AG20443 (cell line): ENCODE measurements at places on chromosomes 3 and 15.

- no peak for DNase-seq
Measured at GRCh38 chr3:32229565-32229964, 8.9 kb upstream of the CMTM8 start.

DNA sequence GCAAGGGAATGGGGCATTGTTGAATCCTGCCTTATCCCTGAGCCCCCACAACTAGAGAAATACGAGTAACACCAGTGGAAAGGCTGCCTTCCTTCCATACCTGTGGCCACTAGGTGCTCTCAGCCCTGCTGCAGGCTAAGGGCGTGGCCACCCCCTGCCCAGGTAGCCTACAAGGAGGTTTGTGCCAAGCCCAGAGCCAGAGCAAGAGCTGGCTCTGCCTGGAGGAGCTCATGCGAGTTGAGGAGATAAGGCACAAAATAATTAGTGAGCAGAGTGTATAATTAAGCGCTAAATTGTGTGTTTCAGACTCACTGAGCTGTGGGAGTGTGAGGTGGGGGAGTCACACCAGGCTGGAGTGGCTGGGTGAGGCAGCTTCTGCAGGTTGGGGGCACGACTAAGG, 49.2 kb downstream of the TPRA1 start:
- DNase-seq, result no peak

DNA sequence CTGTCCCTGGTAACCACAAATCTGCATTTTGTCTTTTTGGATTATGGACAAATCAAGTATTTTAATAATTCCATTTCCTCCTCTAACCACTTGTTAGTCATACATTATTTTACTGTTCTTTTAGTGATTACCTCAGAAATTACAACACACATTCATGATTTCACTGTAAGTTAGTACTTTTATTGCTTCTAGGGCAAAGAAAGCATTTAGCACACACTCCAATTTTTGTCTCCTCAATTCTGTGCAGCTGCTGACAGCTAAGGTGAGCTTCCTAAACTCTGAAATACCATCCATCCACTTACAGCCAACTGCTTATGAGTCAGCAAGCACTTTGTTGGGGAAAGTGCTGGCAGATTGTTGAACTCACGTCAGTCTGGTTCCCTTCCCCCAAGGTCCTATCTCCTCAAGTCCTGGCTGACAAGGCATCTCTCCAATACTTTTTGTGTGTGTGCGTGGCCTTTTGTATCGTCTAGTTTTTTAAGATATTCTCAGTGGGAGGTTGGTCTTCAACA, 49.4 kb upstream of the TNFAIP8L3 start:
- peak; percentile 47 for DNase-seq

DNA sequence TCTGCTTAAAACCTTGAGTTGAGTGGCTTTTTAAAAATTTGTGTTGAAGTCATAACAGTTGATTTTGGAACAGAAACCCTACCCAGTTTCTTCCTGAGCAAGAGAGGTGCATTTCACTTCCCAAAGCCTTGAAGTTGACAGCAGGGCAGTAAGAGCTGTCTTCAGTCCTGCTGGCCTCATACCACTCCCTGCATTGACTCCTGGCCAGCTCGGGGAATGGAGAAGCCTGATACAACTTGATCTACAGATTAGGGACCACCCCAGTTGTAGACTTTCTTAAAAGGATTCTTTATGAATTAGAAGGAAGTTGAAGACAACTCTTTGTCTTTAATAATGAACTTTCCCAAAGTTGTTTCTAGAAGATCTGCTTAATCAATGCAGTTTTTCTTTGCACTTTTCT, 90.6 kb upstream of the FLNB start:
- peak; percentile 30 for DNase-seq

DNA sequence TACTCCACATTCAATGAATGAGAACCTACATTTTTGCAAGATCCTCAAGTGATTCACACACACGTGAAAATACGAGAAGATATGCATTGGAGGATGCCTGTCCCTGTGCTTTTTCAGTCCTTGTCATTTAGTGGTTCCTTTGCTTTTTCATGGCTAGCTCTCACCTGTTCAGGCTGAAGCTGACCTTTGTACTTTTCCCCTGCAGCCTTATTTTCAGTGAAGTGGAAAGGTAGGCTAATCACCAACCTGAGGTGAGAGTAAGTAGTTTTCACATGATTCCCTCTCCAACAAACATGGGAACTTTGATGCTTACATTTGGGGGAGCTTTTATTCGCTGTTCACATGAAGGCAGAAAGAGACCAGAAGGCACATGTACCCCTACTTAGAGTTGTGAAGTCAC, 8.3 kb downstream of the ITPR1 start:
- DNase-seq, result no peak

DNA sequence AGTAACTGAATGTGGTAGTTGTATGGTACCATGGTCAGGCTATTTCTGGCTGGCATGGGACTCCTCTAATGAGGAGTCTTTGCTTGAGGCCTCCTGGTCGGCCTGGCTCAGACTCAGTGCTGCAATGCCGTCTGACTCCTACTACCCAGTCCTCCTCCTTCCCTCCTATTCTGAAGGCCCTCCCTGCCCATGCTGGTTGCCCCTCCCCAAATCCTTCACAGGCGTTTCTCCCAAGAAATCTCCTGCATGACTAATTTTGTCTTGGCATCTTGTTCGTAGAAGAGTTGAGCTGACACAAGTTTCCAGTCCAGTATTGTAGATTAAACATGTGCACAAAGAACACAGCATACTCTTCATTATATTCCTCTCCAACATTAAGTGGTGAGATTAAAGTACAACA, 115.5 kb downstream of the NFKBIZ start:
- DNase-seq, result peak; percentile 11

DNA sequence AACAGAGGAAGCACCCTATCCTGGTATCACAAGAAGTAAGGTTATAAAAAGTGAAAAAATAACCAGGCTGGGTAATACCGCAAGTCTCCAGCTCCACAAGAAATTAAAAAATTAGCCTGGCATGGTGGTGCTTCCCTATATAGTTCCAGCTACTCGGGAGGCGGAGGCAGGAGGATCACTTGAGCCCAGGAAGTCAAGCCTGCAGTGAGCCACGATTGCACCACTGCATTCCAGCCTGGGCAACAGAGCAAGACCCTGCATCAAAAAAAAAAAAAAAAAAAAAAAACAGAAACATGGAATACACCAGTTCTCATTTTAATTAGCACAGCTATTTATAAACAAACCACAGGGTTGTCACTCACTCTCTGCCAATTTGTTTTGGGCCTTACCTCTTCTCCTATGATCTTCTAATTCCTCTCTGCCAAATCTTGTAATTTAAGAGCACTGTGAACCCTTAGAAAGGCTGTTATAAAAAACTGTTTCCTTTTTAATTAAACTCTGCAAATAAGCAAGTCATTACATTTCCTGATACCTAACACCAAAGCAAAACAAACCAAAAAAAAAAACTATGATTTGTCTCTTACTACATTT, 22.6 kb downstream of the DCUN1D1 start:
- no peak for DNase-seq

DNA sequence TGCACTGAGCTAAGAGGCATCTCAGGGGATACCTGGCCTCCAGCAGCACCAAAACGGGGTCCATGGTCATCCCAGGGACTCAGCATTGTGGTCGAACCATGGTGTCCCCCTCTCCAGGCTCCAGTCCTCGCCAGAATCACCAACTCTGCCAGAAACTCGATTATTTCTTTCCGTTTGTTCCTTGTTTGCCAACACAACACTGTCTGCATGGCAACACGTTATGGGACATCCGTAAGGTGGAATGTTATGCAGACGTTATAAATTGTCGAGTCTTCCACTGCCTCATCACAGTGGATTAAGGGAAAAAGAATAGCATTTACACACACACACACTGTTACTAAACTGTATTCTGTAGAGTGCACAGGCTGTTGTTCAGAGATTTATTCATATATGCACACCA, 52.5 kb upstream of the RPL32 start:
- no peak for DNase-seq

GRCh38 chr3:37949866-37950265, 40.7 kb upstream of the VILL start:
- DNase-seq, result no peak
